ENCODE measurements at places on chromosomes 7 and 10.

DNA sequence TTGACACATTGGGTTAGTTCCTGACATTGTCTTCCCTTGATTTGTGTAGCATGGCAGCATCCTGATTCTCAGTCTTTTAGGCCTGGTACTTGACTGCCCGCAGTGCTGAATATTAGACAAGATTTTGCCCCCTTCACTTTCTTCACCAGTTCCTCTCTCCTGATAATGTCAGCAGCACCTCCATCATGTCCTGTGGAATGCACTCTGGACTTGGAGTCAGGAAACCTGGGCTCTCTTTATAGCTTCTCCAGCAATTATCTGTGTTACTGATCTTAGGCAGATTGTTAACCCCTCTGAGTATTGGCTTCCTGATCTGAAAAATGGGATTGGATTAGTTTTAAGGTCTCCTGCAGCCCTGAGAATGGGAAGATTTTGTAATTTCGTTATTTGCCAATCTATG is 19.0 kb downstream of the HBP1 start:
- DNase-seq = no peak

DNA sequence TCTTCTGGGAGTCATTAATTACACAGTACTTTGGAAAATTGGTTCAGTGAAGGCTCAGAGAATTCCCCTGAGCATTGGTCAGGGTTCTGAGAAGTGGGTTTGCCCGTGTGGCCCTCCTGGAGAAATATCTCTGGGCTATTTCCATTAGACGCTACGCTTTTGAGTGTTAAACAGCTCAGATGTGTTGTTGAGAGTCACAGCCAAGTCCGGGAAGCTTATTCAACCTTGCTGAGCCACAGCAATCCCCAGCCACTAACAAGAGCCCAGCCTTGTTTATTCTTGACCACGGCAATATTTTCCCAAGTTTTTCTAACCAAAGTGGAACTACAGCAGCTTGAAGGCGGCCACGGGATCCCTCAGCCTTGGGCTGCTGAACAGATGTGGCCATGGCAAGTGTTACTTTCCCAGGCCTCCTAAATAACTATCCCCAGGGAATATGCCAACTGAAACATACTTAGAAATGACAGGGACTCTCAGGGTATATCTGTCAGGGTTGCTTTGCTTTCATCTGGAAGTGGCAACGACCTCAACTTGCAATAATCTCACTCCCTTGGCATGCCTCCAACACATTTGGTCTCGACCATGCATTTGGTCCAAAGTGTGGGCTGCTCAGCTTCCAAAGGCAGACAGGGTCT is 214.7 kb downstream of the EMX2 start:
- DNase-seq = no peak

- no peak for DNase-seq
Measured at GRCh38 chr7:69892790-69893189, 294.5 kb downstream of the AUTS2 start.

DNA sequence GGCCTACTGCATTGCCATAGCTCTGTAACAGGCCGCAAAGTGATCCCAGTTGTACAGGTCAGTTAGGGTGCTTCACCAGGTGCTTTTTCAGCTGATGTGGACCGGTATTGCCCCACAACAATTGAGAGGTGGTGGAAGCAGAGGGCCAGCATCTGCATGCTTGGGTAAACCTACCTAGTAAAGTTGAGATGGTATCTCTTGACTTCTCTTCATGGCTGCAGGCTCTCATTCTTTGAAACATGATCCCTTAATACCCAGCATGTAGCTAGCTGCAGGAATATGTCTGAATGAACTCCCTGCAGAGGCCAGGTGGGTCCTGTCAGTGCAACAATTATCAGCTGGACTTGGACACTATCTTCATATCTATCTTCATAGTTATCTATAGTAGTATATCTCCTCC is 60.7 kb upstream of the CCDC6 start:
- no peak for DNase-seq

- DNase-seq = no peak
Measured at GRCh38 chr10:62037166-62037831, 135.8 kb downstream of the ARID5B start.

DNA sequence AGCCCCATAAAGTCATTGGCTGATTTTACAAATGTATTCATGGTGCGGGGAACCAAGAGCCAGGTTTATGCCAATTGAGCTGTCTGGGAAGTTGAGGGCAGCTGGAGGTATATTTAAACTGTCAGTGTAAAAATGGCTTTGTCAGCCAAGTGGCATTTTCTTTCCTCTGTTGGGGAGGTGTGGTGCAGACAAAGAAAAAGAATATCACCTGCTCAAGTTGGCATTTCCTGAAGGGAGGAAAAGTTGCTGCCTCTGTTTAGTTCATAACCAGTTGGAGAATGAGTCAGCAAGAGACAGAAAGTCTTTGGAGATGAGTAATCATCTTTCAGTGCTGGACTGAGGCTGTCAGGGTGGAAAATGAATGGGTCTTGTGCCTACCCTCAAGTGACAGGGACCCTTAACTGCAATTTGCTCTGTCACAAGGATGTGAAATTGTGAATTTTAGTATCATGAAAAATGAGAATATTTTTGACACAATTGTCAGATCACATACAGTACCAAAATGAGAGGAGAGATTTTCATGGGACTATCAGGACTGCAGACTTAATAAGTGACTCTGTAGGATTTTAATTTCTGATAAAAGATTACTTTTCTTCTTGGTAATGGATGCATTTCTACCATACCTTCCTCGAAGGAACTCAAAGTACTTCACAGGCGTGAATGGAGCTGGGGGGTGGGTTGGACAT is 137.3 kb downstream of the ANLN start:
- DNase-seq = no peak

DNA sequence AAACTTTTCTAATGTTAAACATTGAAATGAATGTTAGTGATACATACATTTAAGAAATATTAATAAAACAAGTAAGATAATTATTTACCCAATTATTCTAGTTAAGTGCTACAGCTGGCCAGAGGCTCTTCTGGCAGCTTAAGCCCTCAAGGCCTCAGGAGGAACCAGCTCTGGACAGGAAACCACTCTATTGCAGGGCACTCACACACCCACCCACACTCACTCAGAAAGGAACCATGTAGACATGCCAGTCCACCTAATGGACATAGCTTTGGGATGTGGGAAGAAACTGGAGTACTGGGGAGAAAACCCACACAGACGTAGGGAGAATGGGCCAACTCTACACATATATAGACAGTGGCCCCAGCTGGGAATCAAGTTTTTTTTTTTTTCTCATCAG is 28.2 kb downstream of the UMAD1 start:
- no peak for DNase-seq

GRCh38 chr10:35565602-35566081 is 39.5 kb upstream of the GJD4 start:
- no peak for DNase-seq

DNA sequence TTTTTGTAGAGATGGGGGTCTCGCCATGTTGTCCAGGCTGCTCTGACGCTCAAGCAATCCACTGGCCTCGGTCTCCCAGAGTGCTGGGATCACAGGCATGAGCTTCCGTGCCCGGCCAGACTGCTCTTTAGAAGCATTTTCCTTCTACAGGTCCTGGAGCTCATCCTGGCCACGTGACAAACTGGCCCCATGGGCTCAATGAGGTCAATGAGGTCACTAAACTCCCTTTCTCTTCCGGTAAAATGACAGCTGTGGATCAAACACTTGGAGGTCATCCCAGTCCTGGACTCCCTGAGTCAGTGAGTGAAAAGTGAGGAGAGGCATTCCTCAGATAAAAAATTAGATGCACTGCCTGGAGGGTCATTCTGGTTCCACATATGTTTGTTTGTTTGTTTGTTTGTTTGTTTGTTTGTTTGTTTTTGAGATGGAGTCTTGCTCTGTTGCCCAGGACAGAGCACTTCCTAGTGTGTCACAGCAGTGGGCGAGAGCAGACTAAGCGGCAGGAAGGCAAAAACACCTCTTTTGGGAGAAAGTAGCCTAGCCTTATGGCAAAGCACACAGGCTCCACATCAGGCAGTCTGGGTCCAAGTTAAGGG is 134.9 kb downstream of the TNS3 start:
- DNase-seq = no peak

GRCh38 chr10:88759366-88760101 is at the start of gene LIPN:
TSS of gene LIPN (plus strand) at chr10:88760020. CDS start at chr10:88761406, 1,386 bp downstream.
- no peak for DNase-seq

DNA sequence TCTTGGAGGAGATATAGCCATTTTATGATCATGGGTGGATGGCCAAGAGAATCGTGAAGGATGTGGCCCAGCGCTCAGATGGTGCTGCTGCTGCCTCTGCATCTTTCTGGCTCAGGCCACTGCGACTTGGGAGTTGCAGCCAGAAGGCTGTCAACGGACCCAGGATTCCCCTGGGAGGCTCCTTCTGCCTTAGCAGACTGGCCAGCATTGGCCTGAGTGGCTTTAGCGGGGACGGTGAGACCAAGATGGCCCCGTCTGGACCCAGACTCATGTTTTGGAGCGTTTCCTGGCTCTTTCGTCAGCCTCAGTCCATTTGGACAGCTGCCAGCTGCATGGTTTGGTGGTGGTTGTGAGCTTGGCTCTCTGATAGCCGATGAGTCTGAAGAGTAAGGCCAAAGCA is 97.2 kb downstream of the GALNT17 start:
- DNase-seq = no peak

DNA sequence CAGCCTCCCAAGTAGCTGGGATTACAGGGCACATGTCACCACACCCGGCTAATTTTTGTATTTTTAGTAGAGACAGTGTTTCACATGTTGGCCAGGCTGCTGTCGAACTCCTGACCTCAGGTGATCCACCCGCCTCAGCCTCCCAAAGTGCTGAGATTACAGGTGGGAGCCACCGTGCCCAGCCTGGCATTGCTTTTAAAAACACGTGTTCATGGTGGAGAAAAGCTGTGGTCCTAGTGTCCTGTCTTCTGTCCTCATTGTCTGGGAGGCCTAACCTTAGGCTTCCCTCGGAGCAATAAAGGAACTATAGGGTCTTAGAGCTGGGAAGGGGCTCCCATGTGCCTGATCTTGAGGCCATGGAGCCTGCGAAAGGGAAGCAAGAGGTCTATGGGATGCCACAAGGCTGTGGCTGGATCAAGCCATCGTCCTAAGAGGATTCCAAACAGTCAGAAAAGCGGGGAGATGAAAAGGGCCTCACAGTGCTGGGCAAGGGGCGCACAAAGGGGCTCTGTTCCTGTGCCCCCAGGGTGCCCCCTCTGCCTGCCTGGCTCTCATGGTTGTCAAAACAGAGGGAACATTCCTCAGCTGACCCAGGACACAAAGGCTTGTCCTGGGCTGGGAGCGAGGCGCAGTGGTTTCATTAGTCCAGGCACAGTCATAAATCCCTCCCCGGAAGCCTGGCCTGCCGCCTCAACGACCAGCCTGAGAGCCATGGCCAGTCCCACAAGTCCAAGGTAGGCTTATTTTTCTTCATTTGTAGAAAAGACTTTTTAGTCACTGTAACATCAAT is 106.6 kb upstream of the TNS3 start:
- DNase-seq = no peak

DNA sequence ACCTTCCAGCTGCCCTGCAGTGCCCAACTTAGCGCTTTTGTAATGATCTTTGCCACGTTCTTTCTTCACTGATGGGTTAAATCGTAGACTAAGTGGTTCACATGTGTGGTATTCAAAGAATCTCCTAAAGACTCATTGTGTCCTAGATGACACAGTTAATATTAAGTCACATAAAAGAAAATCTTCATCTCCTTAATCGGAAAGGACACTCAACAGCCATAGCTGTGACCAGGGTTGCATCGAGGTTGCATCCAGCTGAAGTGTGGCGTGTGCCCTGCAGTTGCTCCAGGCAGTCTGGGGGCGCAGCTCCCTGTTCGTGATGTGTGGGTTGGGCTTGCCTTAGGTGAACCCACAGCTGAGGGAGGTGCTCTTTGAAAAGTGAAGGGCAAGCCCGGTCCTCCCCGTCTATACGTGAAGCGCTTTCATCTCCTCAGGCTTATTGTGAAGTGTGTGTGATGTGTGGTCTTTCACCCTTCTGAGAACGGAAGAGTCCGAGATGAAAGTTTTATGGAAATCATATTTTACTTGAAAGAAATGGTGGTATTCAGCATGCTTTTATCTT is 122.7 kb downstream of the TRRAP start:
- DNase-seq = no peak

DNA sequence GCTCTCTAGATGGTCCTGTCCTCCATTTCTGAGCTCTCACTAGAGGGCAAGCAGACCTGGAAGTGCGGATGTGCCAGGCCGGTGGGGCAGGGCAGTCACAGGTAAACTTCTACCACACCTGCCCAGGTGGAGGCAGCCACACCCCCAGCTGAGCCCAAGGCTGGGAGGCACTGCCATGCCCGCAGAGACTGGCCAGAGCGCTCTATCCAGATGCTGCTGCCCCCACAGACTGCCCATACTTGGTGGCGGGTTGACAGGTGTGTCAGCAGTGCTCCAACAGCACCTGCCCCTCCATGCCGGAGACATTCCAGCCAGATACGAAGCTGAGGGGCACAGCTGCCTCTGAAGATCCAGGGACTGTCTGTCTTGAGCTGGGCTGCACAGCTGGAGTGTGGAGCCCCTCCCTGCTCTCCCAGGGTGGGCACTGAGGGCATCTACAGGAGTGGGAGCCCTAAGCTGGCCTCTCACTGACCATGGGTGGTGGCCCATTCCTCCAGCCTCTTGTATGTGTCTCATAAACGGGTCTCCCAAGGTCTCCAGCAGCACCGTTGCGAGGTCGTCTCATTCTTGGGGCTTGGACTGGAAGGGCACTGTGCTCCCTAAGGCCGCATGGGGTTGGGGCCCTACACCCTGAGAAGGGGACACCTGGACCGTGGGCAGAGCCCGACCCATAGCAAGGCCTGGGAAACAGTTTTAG is 38.2 kb upstream of the PPIF start:
- DNase-seq = no peak

DNA sequence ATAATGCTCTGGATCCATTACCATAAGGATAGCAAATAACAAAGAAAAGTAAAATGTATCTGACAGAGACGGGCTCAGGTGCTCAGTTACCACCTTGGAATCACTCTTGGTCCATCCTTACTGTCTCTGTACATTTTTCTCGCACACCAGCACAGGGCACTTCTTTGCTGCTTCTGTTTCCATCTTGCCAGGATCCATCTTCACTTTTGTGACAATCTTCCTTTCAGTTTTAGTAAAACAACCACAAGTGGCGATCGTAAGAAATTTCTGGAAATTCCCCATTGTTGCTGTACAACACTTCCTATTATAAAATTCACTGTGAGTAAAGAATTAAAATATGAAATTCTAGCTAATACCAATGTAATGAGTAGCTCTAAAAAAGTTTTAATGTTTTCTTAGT is 695.5 kb downstream of the GRM8 start:
- no peak for DNase-seq

- DNase-seq = no peak
Measured at GRCh38 chr7:82234457-82235049, 209.0 kb downstream of the CACNA2D1 start.

- no peak for DNase-seq
Measured at GRCh38 chr10:70426823-70427222, 14.7 kb downstream of the NODAL start.

- no peak for DNase-seq
Measured at GRCh38 chr7:94355454-94355853, 39.2 kb upstream of the COL1A2 start.

DNA sequence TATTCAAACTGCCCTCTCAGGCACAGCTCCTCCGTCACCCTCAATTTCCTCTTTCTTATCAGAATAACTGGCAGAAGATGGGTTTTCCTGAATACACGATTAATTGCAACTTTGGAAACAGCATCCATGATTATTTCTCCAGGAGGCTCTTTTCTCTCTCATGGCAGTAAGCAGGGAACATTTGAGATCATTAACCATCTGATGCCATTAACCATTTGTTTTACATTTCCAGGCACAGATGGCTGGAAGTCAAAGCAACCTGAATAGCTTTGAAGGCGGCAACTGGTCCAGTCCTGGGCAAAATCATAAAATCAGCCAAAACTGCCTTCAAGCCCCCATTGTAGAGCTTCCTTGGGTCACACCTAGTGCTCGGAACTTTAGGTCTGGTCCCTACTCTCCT is 289.5 kb upstream of the AOAH start:
- DNase-seq = no peak

- no peak for DNase-seq
Measured at GRCh38 chr7:144388950-144389349, 14.5 kb downstream of the NOBOX start.
